Activated T-cell treated with anti-CD3 and anti-CD28 coated beads for 24 hours (primary cell): ENCODE measurements at places on chromosomes 11 and 22.

DNA sequence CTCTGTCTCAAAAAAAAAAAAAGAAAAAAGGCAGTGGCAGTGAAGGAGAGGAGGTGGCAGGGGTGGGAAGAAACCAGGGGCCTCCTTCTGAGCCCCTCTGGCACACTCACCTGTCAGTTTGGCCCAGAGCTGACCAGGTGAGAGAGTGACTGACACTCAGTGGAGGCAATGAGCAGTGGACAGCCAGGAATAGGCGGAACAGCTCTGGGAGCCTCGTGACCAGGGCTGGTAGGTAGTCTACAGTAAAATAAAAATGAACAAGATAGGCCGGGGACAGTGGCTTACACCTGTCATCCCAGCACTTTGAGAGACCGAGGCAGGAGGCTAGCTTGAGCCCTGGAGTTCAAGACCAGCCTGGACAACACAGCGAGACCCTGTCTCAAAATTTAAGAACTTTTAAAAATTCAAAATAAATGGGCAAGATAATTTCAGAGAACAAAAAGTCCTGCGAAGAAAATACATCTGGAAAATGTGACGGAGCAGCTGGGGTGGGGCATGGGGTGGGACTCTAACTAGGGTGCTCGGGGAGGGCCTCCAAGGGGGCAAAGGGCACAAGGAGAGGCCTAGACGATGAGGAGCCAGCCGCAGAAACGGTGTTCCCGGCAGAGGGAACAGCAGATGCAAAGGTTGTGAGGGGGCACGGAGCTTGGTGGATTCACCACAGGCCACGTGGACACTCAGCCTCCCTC, 3.8 kb upstream of the PDXP start:
- no peak for DNase-seq

DNA sequence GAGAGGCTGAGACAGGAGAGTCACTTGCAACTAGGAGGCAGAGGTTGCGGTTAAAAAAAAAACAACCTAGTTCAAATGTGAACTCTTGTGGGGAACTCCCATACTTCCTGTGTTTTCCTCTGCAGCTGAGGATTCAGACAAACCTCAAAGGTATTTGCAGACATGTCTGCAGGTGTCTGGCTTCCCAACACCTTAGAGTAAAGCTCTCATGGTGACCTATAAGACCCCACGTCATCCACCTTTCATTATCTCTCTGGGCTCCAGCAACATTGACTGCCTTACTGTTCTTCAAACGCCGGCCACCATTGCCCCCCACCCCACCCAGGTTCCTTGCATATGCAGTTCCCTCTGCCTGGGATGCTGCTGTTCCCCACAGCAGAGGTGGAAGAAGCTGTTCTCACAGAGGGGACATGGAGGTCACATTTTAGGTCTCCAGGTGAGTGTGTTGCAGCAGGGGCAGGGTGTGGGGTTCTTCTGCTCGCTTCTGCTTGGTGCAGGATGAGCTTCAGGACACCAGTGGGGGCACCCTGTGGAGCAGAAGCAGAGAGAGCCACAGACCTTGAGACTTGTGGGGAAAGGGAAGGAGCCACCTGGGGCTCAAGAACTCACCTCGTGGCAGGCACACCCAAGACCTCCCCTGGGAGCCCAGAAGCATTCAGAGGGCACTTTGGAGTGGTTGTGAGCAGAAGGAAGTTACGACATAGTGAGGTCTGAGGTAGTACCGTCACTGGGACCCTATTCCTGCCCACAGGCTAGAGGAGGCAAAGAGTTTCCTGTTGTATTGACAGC, 203.2 kb downstream of the CSNK2A3 start:
- no peak for DNase-seq

DNA sequence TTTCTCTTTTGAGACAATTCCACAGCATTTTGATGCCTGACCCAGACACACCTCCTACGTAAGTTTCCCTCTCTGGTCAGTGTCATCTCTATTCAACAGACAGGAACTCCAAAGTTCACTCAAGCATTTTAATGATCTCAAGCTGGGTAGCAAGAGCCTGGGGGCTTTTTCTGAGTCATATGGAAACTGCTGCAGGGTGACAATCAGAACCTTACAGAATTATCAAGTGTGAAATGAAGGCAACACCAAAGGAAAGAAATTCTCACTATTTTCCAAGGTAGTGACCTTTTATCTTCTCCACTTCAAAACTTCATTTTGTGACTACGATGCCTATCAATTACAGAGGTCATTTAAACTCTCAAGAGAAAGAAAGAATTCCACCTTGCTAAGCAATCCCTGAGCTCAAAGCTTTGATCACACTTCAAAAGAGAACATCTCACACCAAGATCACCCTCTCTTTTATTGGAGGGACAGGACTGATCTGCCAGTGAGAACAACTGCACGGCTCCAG, 229.0 kb upstream of the ZC3H12C start:
- DNase-seq = no peak

- no peak for DNase-seq
Measured at GRCh38 chr22:22669093-22669492, 24.7 kb downstream of the GGTLC2 start.

DNA sequence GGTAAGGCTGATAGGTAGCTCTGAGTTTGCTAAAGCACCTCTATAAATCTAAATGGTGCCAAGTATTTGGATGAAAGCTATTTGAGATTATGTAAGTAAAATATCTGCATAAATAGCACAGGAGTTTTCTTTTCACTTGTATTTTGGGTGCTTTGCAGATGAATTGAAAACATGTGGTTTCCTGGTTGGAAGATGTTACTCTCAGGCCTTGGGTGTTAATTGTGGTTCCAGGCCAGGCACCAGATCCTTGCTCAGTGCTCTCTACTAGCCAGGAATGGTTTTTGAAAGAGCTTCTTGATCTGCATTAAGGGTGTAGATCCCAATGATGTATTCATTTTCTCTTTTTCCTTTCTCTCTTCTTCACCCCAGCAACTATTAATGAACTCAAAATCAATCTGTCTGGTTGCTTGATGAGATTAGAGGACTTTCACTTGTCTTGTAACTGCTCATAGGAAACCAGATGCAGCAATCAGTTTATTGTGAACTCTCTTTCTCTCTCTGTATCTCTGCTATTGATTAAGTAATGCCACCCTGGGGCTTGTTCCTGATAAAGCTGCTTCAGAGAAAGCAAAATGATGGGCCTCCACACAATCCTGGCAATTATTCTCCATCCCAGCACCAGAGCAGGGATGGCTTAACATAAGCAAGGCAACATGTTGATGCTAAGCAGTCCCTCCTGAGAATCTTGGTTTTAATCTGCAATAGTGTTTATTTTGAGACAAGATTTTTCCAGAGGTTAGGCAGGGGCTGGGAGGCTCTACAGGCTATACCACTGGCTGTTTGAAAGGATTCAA, 147.0 kb upstream of the NTM start:
- no peak for DNase-seq

DNA sequence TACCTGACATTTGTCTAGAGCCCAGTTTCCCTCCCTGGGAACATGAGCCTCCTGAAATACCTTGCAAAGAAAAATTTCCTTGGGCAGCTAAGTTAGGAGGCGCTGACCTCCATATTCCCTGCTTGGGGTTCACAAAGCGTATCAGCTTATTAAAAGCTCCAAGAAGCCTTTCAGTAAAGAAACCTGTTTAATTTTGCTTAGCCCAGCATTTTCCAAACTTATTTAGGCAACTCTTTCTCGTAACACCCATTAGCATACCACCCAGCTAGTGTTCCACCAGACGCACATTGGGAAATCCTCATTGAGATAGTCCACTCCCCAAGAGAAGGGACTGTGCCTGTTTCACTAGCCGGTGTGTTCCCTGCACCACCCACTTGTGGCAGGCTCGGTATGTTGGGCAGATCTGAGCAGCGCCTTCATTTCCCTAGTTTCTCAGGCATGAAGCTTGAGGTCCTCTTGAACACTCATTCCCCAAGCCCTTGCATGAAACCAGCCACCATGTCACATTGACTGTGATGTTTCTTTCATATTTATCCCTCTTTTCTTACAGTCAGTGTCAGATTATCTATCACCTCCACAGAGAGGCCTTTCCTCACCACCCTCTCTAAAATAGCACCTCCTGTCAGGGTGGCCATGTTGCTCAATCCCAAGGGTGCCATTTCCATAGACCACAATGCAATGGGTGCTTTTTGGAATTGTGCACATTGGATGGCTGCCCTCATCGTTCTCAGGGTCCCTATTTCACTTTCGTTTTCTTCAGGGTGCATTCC, 12.5 kb upstream of the ELF5 start:
- DNase-seq = no peak

GRCh38 chr22:30320021-30320556, 6.7 kb downstream of the TBC1D10A start:
- no peak for DNase-seq

GRCh38 chr11:368414-369335, 624 bp upstream of the B4GALNT4 start:
- no peak for DNase-seq

- no peak for DNase-seq
Measured at GRCh38 chr11:58781345-58781744, 49.6 kb upstream of the GLYAT start.
